A549 treated with Mapracorat at 1 μM for 4 hours (cell line): ENCODE measurements at places on chromosomes 3 and 15. TPM values are rescaled to one million over a fixed set of nuclear protein-coding genes. Genes with fewer than 3 reads are reported as not detected.

Gene SLC9C1
- not detected in 5 replicates for total RNA-seq

Gene AP4E1
- 7.1 to 9.1 TPM (median 9.1 TPM) in 5 replicates for total RNA-seq

Gene LRRC15
- total RNA-seq, result 0.12 to 0.17 TPM (median 0.14 TPM) in 5 replicates

Gene DCLK3
- not detected in 5 replicates for total RNA-seq

Gene UBXN7
- 5.5 to 9.5 TPM (median 8.9 TPM) in 5 replicates for total RNA-seq

Gene GUCA1C
- total RNA-seq, result not detected in 5 replicates

Gene RBPMS2
- total RNA-seq, result 6.6 to 9.4 TPM (median 8.3 TPM) in 5 replicates

Gene LTF
- total RNA-seq, result 0.06 TPM in 1 of 5 replicates, not detected in the others

Gene FETUB
- 0.10 to 0.35 TPM (median 0.23 TPM) in 5 replicates for total RNA-seq

Gene CX3CR1
- 0.04 TPM in 1 of 5 replicates, not detected in the others for total RNA-seq

Gene TRIM42
- total RNA-seq, result not detected in 5 replicates

Gene ATP8B4
- 0.57 to 1.7 TPM (median 0.90 TPM) in 5 replicates for total RNA-seq

Gene CMTM8
- 8.2 to 14.4 TPM (median 13.4 TPM) in 5 replicates for total RNA-seq

Gene CCR8
- not detected in 5 replicates for total RNA-seq

Gene ATP10A
- 7.6 to 9.2 TPM (median 7.8 TPM) in 5 replicates for total RNA-seq

Gene CCDC14
- 17.7 to 22.0 TPM (median 18.6 TPM) in 5 replicates for total RNA-seq

Gene NR2E3
- 0.08 to 0.31 TPM (median 0.25 TPM) in 5 replicates for total RNA-seq

Gene STRIT1
- not detected in 5 replicates for total RNA-seq

Gene MUSTN1
- total RNA-seq, result 0.28 TPM in 1 of 5 replicates, not detected in the others

Gene OPA1
- total RNA-seq, result 25.3 to 32.7 TPM (median 29.5 TPM) in 5 replicates

Gene MYLK
- total RNA-seq, result 13.4 to 18.6 TPM (median 16.7 TPM) in 5 replicates

Gene SLC35G2
- 26.5 to 31.1 TPM (median 28.0 TPM) in 5 replicates for total RNA-seq

Gene CHDH
- total RNA-seq, result 1.7 to 2.9 TPM (median 2.2 TPM) in 5 replicates

Gene TMCC1
- 8.5 to 13.2 TPM (median 11.6 TPM) in 5 replicates for total RNA-seq

Gene GHSR
- total RNA-seq, result not detected in 5 replicates

Gene ANKRD34C
- not detected in 5 replicates for total RNA-seq

Gene SMARCC1
- total RNA-seq, result 20.8 to 25.8 TPM (median 24.2 TPM) in 5 replicates

Gene ARGFX
- not detected in 5 replicates for total RNA-seq

Gene GATM
- total RNA-seq, result 1.8 to 2.9 TPM (median 2.5 TPM) in 5 replicates

Gene CHRNA5
- total RNA-seq, result 28.6 to 35.1 TPM (median 32.2 TPM) in 5 replicates

Gene TRMT10C
- total RNA-seq, result 30.4 to 32.8 TPM (median 32.4 TPM) in 5 replicates

Gene FBXL22
- total RNA-seq, result 0.15 to 0.25 TPM (median 0.21 TPM) in 4 of 5 replicates, not detected in the other

Gene IL5RA
- total RNA-seq, result not detected in 5 replicates

Gene KIAA1143
- total RNA-seq, result 9.7 to 16.8 TPM (median 13.9 TPM) in 5 replicates

Gene EFHB
- total RNA-seq, result 0.78 to 2.0 TPM (median 1.0 TPM) in 5 replicates

Gene ST8SIA2
- 0.23 to 0.63 TPM (median 0.35 TPM) in 5 replicates for total RNA-seq

Gene OR5K2
- not detected in 5 replicates for total RNA-seq

Gene CFAP100
- not detected in 5 replicates for total RNA-seq

Gene SCAMP2
- total RNA-seq, result 54.9 to 66.9 TPM (median 64.2 TPM) in 5 replicates

Gene ALDH1A2
- total RNA-seq, result 0.22 to 0.68 TPM (median 0.32 TPM) in 3 of 5 replicates, not detected in the others

Gene ZIC4
- total RNA-seq, result not detected in 5 replicates

Gene MAP1A
- total RNA-seq, result 0.57 to 0.66 TPM (median 0.64 TPM) in 5 replicates

Gene SPATA16
- total RNA-seq, result not detected in 5 replicates

Gene ZPLD1
- total RNA-seq, result not detected in 5 replicates

Gene TRPC1
- 4.7 to 7.8 TPM (median 7.7 TPM) in 5 replicates for total RNA-seq

Gene PAQR5
- total RNA-seq, result 68.2 to 104 TPM (median 99.3 TPM) in 5 replicates

Gene LRRC2
- total RNA-seq, result not detected in 5 replicates

Gene CCDC33
- 6.7 to 8.9 TPM (median 7.2 TPM) in 5 replicates for total RNA-seq

Gene PYGO1
- total RNA-seq, result 5.9 to 8.4 TPM (median 6.7 TPM) in 5 replicates

Gene MED12L
- 0.23 to 1.1 TPM (median 0.49 TPM) in 5 replicates for total RNA-seq

Gene SLITRK3
- total RNA-seq, result not detected in 5 replicates

Gene BNC1
- 0.72 to 0.95 TPM (median 0.76 TPM) in 5 replicates for total RNA-seq

Gene CEMIP
- total RNA-seq, result 0.82 to 2.0 TPM (median 1.2 TPM) in 5 replicates

Gene CCR9
- not detected in 5 replicates for total RNA-seq

Gene HIGD2B
- not detected in 5 replicates for total RNA-seq

Gene ACKR2
- total RNA-seq, result 0.09 to 0.22 TPM in 2 of 5 replicates, not detected in the others

Gene CSPG4
- 0.06 to 0.13 TPM (median 0.10 TPM) in 5 replicates for total RNA-seq
